Fibroblast of gingiva (primary cell): ENCODE measurements at places on chromosomes 16 and 17.

DNA sequence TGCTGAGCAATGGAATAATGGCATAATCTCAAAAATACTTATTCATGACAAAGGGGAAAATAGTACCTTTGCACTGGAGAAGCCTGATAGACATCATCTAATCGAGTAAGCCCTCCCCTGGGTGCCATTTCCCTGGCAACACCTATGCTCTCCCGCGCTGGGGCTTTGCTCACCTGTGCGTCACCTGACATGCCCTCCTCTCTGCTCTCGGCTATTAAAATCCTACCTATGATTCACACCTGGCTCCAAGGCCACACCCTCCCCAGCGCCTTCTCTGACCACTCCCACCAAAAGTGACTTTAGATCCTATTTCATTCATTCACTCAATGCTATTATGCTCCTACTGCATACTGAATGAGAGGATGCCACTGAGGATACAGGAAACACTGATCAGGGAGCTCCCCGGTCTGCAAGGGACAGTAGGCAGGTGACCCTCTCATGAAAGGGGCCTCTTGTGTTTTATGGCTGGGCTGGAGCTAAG, 83.9 kb downstream of the NT5M start:
- DNase-seq, result no peak

GRCh38 chr17:77719806-77720205, 238.7 kb upstream of the TNRC6C start:
- DNase-seq, result no peak

GRCh38 chr16:67386861-67387455, 6.3 kb downstream of the TPPP3 start:
- DNase-seq, result no peak

DNA sequence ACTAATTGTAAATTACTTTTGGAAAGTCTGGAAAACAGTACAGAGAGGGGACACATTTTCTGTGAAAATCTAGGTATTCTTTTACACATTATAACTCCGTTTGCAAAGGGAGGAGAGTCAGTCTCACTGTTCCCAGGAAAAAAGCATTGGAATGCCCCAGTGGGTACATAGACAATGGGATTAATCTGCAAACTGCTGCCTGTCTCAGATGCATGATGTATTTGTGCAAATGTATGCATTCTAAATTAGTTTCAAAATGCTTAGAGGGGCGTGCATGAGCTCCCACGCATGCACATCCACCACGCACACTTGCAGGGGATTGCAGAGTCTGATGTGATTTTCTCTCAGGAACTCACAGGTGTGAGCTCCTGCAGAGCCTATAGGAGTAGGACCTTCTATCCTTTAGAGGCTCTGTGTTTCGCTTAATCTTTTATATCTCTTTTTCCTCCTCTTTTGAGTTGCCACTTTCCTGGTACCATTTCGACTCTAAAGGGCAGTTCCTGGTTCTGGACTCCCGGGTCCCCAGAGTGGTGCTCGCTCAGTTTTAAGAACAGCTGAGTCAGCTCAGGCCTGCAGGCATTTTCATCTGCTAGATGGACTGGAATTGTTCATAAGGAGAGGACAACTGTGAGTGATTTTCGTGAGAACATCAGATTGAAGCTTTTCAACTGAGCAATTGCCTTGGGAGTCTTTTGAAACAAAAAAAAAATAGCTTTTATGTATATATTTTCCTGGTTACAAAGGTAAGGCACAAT, 1.1 kb downstream of the BCO1 start:
- no peak for DNase-seq

DNA sequence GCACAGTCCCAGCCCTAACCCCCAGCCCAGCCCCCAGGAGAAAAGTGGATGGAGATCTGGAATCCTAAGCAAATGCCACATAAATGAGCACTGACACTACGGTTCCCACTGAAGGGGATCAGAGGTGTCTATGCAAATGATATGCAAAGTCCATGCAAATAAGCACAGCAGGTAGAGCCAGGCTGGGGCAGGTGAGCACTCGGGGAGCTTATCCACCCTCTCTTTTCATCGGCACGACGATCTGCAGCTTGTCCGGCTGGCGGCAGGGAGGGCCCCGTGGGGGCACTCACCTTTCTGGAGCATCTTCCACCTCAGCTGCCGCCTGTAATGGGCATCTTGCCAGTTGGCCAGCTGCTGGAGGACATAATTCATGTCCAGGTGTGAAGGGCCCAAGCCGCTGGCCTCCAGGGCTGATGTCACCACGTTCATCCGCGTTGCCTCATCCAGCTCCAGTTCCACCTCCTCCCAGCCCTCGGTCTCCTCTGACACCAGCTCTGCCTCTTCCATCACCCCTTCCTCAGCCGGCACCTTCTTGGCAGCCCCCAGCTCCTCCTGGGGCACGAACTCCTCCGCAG, 9.9 kb downstream of the HAP1 start:
- no peak for DNase-seq

- no peak for DNase-seq
Observed at GRCh38 chr17:33015716-33016346, 24.2 kb downstream of the SPACA3 start.

DNA sequence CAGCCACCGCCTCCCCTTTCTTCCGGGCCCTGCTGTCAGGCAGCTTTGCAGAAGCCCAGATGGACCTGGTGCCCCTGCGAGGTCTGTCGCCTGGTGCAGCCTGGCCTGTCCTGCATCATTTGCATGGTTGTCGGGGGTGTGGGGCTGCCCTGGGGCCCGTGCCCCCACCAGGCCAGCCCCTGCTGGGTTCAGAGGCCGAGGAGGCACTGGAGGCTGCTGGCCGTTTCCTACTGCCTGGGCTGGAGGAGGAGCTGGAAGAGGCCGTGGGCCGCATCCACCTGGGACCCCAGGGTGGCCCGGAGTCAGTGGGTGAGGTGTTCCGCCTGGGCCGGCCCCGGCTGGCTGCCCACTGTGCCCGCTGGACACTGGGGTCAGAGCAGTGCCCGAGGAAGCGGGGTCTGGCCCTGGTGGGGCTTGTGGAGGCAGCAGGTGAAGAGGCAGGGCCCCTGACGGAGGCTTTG, 5.5 kb upstream of the TGFB1I1 start:
- no peak for DNase-seq

- no peak for DNase-seq
Observed at GRCh38 chr16:21646721-21647561, 5.5 kb downstream of the IGSF6 start.

GRCh38 chr17:8798176-8798845, 854 bp downstream of the MFSD6L start:
- DNase-seq, result no peak

DNA sequence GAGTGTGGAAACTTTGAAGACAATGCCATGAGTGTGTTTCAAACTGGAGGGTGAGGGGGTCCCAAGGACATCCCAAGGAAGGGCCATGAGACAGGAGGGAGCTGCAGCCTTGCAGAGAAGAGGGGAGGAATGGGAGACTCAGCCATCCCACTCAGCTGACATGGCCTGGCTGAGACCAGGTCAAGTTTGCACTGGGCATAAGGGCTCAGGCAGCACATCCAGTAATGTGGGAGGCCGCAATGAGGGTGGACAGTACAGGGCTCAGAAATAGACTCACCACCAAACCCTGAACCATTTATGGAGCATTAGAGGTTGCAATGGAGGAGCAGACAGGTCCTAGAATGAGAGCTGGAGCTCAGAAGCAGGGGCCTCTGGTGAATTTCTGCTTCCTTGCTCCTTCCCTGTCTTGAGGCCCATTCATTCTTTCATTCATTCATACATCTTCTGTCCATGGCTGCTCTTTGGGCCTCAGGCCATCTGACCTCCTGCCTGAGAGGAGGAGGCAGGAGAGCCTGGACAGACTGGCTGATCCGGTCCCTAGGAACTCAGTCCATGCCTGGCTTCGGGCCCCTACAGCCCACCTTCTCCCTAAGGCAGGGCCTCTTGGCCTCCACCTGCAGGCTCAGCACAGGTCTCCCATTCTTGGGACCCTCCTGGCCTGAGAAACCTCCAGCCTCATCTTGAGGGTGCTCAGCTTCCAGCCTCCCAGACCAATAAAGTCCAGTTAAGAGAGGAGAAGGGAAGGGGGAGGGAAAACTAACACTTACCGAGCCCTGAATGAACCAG, 70.5 kb upstream of the CDH5 start:
- DNase-seq, result no peak

- DNase-seq, result peak; percentile 42
Observed at GRCh38 chr17:58710948-58711552, 18.6 kb downstream of the RAD51C start.

DNA sequence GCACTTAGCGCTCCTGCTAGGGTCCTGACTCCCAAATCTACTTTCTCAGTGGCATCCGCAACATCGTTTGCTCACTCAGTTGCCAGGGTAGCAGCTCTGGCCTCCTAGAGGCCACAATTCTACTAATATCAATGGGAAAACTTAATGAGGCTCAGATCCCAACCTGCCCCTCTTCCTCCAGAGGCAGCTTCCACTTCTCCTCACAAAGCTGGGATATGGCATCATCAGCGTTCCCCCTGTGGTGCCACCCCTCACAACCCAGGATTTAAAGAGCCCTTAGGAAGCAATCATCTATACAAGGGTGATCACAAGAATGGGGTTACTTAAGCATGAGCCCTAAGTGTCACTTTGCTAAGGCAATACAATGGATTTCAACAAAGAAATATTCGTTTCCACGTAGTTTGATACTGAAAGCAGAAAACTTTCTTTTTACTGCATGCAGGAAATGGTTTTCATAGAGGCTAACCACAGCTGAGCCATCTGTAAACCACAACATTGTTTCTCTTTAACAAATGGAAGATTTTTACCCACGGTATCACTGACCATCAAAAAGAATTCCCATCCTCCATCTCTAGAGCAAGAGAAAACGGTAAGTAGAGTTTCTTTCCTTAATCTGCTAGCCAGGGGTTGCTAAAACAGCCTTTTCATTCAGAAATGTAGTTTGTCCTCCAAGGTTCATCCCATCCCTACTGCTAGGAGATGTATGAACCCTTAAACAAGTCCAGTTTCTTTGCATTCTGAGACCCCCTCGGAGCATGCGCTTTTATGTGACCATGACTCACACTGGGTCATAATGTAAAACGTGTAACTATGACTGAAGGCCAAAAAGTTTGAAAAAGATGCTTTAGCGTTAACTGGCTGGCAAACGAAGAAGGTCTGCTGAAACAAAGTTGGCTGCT, 68.3 kb upstream of the BCAR1 start:
- DNase-seq, result peak; percentile 74

- DNase-seq, result no peak
Observed at GRCh38 chr16:13335879-13336278, 434.5 kb downstream of the SHISA9 start.

DNA sequence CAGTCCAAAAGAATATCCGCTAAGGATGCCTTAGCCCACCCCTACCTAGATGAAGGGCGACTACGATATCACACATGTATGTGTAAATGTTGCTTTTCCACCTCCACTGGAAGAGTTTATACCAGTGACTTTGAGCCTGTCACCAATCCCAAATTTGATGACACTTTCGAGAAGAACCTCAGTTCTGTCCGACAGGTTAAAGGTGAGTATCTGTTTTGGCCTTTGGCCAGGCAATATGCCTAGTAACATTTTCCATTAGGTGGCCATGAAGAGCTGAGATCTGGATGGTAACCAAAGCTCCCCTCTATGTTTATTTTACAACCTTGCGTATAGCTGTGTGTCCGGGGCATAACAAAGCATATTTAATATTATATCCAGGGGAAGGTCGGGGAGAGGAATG, 128.0 kb upstream of the TMEM97 start:
- DNase-seq, result no peak

DNA sequence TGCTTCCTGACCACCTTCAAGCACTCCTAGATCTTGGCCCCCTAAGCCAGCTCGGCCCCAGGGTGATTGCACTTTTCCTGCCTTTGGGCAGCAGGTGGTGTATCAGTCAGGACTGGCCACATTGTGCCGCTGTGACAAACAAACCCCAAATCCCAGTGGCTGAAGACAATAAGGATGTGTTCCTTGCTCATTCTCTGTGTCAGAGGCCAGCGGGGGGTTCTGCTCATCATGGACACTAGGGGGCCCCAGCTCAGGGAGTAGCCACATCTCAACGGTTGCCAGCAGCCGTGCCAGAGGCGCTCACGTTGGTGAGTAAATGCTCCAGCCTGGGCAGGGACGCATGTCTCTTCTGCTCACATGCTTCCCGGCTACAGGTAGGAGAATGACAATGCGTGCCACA, 60.4 kb downstream of the ZDHHC7 start:
- no peak for DNase-seq

DNA sequence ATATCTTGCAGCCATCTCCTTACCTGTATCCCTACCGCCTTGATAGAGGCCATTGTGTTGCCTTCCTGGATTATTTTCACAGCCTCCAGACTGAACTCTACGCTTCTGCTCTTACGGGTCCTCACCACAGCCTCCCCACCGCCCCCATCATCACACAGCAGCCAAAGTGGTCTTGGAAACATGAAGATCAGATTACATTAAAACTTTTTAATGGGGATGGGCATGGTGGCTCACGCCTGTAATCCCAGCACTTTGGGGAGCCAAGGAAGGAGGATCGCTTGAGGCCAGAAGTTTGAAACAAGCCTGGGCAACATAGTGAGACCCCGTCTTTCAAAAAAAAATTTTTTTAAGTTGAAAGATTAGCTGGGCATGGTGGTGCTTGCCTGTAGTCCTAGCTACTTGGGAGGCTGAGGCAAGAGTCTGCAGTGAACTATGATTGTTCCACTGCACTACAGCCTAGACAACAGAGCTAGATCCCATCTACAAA, 150.5 kb downstream of the NPIPB5 start:
- DNase-seq, result no peak

GRCh38 chr16:89237733-89238132, 20.2 kb downstream of the ZNF778 start:
- DNase-seq, result no peak

DNA sequence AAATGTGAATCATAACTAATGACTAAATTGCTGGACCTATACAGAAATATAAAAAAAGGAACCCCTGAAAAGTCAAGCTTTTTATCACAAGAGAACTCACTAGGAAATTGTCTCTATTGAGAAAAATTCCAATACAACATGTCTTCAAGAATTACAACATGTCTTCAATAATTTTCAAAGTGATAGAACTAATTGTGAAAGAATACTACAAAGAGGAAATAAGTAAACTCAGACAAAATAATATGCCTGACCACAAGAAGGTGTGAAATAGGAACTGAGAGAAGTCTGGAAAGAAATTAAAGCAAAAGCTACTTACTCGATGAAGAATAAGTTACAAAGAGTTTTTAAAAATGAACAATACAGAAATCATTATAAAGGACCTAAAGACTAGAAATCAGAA, 29.9 kb upstream of the OR1G1 start:
- DNase-seq, result no peak

- no peak for DNase-seq
Observed at GRCh38 chr16:89893642-89894548, 20.5 kb downstream of the TCF25 start.

GRCh38 chr17:63950940-63951907, 19.1 kb upstream of the CD79B start:
- DNase-seq, result no peak

GRCh38 chr17:77577491-77577890, 381.0 kb upstream of the TNRC6C start:
- DNase-seq, result no peak

DNA sequence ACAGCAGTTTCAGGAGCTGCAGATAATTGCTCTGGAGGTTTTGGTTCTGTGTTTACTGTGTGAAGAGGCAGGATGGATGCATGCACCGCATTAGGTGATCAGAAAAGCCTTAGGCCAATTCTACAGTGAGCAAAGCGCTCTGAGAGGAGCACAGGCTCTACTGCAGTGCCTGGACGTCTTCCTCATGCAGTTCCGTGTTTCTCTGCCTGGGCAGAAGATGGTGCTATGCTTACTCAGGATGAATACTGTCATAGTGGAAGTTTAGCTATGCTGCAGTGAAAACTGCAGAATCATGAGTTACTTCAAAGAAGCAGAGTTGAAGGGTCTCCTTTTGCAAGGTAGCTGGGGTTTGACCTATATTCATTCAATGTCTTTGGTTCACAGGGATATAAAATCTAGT, 1012.4 kb downstream of the KCNJ18 start:
- DNase-seq, result no peak

- DNase-seq, result peak; percentile 46
Observed at GRCh38 chr17:67779098-67779672, 46.1 kb upstream of the BPTF start.
